ENCODE measurements at places on chromosomes 3 and 15. TPM values are rescaled to one million over a fixed set of nuclear protein-coding genes. Genes with fewer than 3 reads are reported as not detected.

HTR3E gene
- not detected for total RNA-seq

GRCh38 chr15:64157599-64158125 is 5.2 kb downstream of the PPIB start:
- H3K27ac ChIP-seq, result no peak overlapping the region
- no peak for DNase-seq
- peaks cover 39% of the 10 kb centered on the region for H3K4me1 ChIP-seq
- H3K4me3 ChIP-seq, result no peak overlapping the region
- H3K36me3 ChIP-seq, result peaks cover 45% of the 10 kb centered on the region

DNA sequence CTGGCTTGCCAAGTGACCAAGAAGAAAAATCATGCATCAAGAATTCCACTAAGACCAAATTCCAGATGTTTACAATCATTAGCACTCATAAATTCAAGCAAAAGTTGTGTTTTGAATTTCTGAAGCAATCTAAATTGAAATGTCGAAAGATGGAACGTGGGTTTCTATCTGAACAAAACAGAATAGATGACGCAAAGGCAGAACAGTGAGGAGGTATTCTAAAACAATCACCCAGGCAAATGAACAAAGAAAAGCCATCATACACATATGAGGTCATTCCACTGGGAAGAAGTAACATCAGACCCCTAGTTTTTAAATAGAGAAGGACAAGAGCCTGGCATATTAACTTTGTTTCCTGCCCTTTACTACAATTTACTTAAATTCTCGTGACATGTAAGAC is 58.0 kb downstream of the MCF2L2 start:
- no peaks in the 10 kb centered on the region for H3K27me3 ChIP-seq
- H3K36me3 ChIP-seq, result peaks cover 3% of the 10 kb centered on the region
- H3K27ac ChIP-seq, result no peak overlapping the region
- H3K4me1 ChIP-seq, result peaks cover 23% of the 10 kb centered on the region
- H3K4me3 ChIP-seq, result no peak overlapping the region

- DNase-seq, result no peak
- no peak overlapping the region for H3K4me3 ChIP-seq
- H3K4me1 ChIP-seq, result peaks cover 28% of the 10 kb centered on the region
- no peaks in the 10 kb centered on the region for H3K27me3 ChIP-seq
Measured at GRCh38 chr15:42191610-42192346, 16.3 kb downstream of the VPS39 start.

GRCh38 chr15:90945091-90945490 is 9.6 kb upstream of the RCCD1 start:
- no peak for DNase-seq
- no peak overlapping the region for H3K27ac ChIP-seq
- H3K4me1 ChIP-seq, result peaks cover 3% of the 10 kb centered on the region

DNA sequence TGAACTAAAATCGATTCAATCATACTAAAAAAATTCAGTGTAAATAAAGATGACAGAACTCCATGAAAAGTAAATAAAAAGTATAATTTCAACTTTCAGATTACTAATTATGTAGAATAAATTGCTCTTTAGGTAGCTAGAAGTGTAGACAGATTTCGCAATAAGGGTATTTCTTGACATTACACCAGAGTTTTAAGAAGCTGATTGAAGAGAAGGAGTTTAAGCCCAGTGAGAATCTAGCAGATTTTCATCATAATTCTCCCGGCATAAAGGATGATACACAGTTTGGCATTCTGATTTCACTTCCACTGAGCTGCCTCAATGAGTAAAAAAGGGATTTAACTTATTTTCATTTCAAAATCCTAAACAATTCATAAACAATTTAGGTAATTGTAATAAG is 259.2 kb downstream of the NEK10 start:
- no peak for DNase-seq
- no peaks in the 10 kb centered on the region for H3K36me3 ChIP-seq
- H3K27me3 ChIP-seq, result peaks cover 3% of the 10 kb centered on the region
- H3K4me1 ChIP-seq, result no peaks in the 10 kb centered on the region
- no peak overlapping the region for H3K4me3 ChIP-seq
- no peak overlapping the region for H3K27ac ChIP-seq

DNA sequence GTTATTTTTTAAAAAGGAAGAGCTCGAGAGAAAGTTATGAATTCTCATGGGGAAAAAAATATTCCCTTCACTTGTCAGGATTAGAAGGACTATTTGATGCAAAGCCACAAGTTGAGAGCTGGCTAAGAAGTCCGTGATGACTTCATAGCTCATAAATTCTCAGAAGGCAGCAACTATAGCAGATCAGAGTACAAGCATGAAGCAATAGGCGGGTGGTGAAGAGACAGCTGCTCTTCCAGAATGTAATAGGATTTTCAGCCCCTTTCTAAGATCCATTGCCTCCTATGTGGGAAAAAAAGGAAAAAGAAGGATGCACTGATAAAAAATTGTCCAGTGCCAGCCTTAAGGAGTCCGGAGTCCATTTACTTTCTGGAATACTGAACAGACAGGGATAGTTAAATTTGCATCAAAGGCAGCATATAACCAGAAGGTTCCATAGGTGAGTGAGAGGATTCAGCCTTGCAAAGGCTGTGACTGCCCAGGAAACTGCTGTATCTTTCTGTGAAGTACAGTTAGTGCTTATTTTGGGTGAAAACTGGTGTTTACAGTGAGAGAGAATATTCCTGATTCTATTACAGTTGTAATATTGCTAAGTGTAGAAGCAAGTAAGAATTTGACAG is 929.5 kb upstream of the ALCAM start:
- no peaks in the 10 kb centered on the region for H3K4me1 ChIP-seq
- no peaks in the 10 kb centered on the region for H3K36me3 ChIP-seq
- H3K27me3 ChIP-seq, result no peaks in the 10 kb centered on the region
- no peak overlapping the region for H3K27ac ChIP-seq
- DNase-seq, result no peak
- no peak overlapping the region for H3K4me3 ChIP-seq

ZMYND10 gene
- total RNA-seq, result 2.9 TPM

DNA sequence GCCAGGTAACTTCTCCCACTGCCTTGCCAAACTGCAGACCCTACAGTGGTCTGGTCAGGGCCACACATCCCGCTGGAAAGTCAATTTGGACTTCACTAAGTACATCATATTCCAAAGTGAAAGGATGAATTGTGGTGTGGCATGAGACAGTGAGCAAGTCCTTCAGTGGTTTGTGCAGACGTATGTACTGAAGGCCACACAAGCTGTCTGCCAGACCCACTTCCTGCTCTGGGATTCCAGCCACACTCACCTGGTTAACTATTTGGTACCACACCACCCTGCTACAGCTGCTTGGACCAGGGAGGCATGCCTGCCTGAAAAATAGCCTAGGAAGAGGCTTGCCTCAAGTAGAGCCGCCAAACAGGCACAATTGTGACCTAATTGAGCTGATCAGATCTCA is 94.1 kb upstream of the STRIT1 start:
- H3K27me3 ChIP-seq, result peaks cover 12% of the 10 kb centered on the region
- H3K27ac ChIP-seq, result no peak overlapping the region
- DNase-seq, result no peak

DNA sequence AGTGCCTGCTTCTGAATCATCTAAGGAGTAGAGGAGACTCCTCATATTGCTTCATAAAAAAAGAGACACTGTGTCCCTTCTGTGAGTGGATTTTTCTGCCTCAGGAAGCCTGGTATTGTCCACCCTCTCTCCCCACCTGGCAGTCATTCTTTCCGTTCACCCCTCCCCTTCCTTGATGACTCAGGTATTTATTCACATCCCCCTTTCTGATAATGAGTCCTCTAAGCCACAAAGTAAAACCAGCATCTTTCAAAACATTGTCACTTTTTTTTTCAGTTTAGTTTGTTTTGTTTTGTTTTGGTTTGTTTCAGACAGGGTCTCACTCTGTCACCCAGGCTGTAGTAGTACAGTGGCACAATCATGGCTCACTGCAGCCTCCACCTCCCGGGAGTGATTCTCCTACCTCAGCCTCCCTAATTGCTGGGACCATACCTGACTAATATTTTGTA is 65.2 kb upstream of the UBE2E1 start:
- peak overlapping the region; percentile 58 for H3K27ac ChIP-seq
- peak; percentile 80 for DNase-seq
- H3K4me1 ChIP-seq, result peaks cover 11% of the 10 kb centered on the region
- no peak overlapping the region for H3K4me3 ChIP-seq
- H3K27me3 ChIP-seq, result peaks cover 61% of the 10 kb centered on the region
- no peaks in the 10 kb centered on the region for H3K36me3 ChIP-seq

GRCh38 chr3:65878831-65879230 is 159.9 kb downstream of the MAGI1 start:
- no peak overlapping the region for H3K4me3 ChIP-seq
- no peak overlapping the region for H3K27ac ChIP-seq
- no peaks in the 10 kb centered on the region for H3K36me3 ChIP-seq
- no peaks in the 10 kb centered on the region for H3K4me1 ChIP-seq
- no peaks in the 10 kb centered on the region for H3K27me3 ChIP-seq

- no peak overlapping the region for H3K27ac ChIP-seq
- H3K27me3 ChIP-seq, result peaks cover 27% of the 10 kb centered on the region
- peaks cover 13% of the 10 kb centered on the region for H3K4me1 ChIP-seq
Measured at GRCh38 chr15:74722591-74722990, 2.7 kb downstream of the CYP1A1 start.

- no peaks in the 10 kb centered on the region for H3K36me3 ChIP-seq
- DNase-seq, result no peak
- no peak overlapping the region for H3K4me3 ChIP-seq
Measured at GRCh38 chr15:101600035-101600434, 52.1 kb downstream of the TM2D3 start.

DNA sequence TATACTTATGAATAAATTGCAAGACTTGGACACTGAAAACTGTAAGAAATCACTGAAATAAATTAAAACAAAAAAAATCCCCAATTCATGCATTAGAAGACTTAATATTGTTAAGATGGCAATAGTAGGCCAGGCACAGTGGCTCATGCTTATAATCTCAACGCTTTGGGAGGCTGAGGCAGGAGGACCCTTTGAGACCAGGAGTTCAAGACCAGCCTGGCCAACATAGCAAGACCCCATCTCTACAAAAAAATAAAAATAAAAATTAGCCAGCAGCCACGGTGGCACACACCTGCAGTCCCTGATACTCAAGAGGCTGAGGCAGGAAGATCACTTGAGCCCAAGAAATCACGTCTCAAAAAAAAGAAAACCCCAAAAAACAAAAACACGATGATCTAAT is 35.8 kb downstream of the CPEB1 start:
- peaks cover 15% of the 10 kb centered on the region for H3K27me3 ChIP-seq
- H3K27ac ChIP-seq, result no peak overlapping the region
- H3K4me1 ChIP-seq, result no peaks in the 10 kb centered on the region
- no peak overlapping the region for H3K4me3 ChIP-seq

GRCh38 chr3:2823031-2823430 is 287.1 kb downstream of the IL5RA start:
- no peaks in the 10 kb centered on the region for H3K36me3 ChIP-seq
- DNase-seq, result no peak
- H3K4me3 ChIP-seq, result no peak overlapping the region

- H3K4me3 ChIP-seq, result no peak overlapping the region
- H3K27ac ChIP-seq, result no peak overlapping the region
- H3K36me3 ChIP-seq, result no peaks in the 10 kb centered on the region
- H3K4me1 ChIP-seq, result no peaks in the 10 kb centered on the region
- DNase-seq, result no peak
- H3K27me3 ChIP-seq, result no peaks in the 10 kb centered on the region
Measured at GRCh38 chr3:77602722-77603121, 562.8 kb downstream of the ROBO2 start.

MYL3 gene
- not detected for total RNA-seq

SYNPR gene
- not detected for total RNA-seq

SNX22 gene
- 0.35 TPM for total RNA-seq

- H3K4me3 ChIP-seq, result no peak overlapping the region
- H3K4me1 ChIP-seq, result no peaks in the 10 kb centered on the region
- no peaks in the 10 kb centered on the region for H3K36me3 ChIP-seq
- no peaks in the 10 kb centered on the region for H3K27me3 ChIP-seq
Measured at GRCh38 chr3:79809106-79809505, 41.3 kb upstream of the ROBO1 start.

- peaks cover 29% of the 10 kb centered on the region for H3K27me3 ChIP-seq
- H3K27ac ChIP-seq, result no peak overlapping the region
- DNase-seq, result no peak
- no peak overlapping the region for H3K4me3 ChIP-seq
- no peaks in the 10 kb centered on the region for H3K36me3 ChIP-seq
Measured at GRCh38 chr3:194740859-194741491, 55.3 kb downstream of the FAM43A start.

NPAP1 gene
- total RNA-seq, result not detected

ANKRD34C gene
- not detected for total RNA-seq

DNA sequence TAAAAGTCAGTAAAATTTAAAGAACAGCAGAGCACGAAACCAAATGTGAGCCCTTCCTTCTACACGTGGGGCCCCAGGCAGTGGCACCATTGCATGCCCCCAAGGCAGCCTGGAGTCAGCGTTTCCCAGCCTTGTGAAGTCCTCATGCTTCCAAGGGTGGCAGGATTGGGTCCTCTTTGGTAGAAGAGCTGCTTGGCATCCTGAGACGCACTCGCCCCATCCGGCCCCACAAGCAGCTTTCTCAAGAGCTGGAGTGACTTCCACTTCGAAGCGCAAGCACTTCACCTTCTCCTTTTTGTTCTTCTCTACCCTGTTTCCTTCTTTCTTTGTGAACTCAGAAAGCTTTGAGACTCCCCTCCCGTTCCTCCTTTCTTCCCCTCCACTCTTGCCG is 34.7 kb downstream of the ZNF710 start:
- DNase-seq, result no peak
- H3K36me3 ChIP-seq, result peaks cover 9% of the 10 kb centered on the region
- H3K4me1 ChIP-seq, result peaks cover 66% of the 10 kb centered on the region
- H3K4me3 ChIP-seq, result no peak overlapping the region
- no peaks in the 10 kb centered on the region for H3K27me3 ChIP-seq
- H3K27ac ChIP-seq, result no peak overlapping the region

DNA sequence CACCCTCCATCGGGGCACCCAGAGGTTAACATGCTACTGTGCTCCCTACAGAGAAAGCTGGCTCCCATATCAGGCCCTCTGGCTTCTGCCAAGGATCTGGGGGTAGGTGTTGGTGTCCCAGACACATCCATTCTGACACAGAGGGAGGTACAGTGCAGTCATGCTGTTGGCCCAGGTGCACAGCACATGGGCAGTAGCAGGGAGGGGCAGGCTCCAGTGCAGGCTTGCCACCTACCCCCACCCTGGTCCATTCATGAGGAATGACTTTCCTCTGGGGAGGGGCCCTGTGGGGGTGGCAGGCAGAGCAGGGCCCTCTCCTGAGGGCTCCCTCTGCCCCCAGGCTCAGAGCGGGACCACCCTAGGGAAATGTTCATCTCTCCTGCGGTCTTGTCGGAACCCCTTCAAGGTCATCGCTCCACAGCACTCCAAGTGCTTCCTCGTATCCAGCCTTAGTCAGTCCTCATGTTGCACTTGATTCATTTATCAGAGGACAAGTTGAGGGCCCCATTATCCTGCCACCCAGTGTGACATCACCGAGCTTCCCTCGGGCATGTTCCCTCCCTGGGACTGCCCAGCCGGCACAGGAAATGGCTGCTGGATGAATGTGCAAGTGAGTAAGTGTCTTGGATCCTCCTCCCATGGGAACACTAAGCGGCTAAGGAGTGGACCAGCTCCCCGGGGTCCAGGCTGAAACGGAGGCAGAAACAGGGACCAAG is 10.0 kb downstream of the DUSP7 start:
- H3K4me1 ChIP-seq, result peaks cover 4% of the 10 kb centered on the region
- H3K4me3 ChIP-seq, result no peak overlapping the region
- H3K36me3 ChIP-seq, result peaks cover 12% of the 10 kb centered on the region
- no peak for DNase-seq
- no peaks in the 10 kb centered on the region for H3K27me3 ChIP-seq

CCR8 gene
- total RNA-seq, result 47.6 TPM

- H3K27me3 ChIP-seq, result no peaks in the 10 kb centered on the region
- no peak overlapping the region for H3K27ac ChIP-seq
- no peak for DNase-seq
- peaks cover 2% of the 10 kb centered on the region for H3K36me3 ChIP-seq
Measured at GRCh38 chr3:168040607-168041208, 55.0 kb downstream of the GOLIM4 start.

GRCh38 chr3:188196232-188196990 is 42.5 kb downstream of the LPP start:
- no peak overlapping the region for H3K27ac ChIP-seq
